ENCODE measurements at places on chromosomes 3 and 15. TPM values are rescaled to one million over a fixed set of nuclear protein-coding genes. Genes with fewer than 3 reads are reported as not detected.

Gene ARPP21
- not detected for total RNA-seq

DNA sequence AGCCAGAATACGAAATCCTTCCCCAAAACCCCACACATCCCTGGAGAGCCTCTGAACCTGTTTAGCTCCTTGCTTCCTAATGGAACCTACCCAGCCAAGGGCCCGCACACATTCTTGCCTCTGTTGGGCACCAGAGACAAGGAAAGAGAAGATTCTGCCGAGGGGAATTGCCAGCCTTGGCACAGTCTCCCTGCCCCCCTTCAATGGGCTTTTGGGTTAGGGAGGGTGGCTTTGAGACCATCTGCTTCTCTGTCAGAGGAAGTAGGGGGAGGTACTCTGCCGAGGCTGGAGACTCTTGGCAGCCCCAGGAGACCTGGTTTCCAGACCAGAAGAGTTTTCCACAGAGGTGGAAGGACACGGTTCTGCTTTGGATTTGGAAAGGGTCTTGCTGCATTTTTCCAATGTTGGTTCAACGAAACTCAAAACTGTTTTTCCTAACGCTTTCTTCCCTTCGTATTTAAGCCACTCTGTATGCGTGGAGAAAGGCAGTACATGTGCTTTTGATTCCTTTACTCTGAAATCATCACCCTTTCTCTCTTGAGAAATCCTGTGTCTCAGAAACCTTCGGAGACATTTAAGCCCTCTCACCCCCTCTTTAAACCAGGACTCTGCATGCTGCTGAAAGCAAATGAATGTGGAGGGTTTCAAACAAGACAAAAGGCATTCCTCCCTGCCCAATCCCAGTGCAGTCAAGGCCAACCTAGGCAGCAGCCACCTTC is 78.8 kb upstream of the PRR23C start:
- DNase-seq = no peak

DNA sequence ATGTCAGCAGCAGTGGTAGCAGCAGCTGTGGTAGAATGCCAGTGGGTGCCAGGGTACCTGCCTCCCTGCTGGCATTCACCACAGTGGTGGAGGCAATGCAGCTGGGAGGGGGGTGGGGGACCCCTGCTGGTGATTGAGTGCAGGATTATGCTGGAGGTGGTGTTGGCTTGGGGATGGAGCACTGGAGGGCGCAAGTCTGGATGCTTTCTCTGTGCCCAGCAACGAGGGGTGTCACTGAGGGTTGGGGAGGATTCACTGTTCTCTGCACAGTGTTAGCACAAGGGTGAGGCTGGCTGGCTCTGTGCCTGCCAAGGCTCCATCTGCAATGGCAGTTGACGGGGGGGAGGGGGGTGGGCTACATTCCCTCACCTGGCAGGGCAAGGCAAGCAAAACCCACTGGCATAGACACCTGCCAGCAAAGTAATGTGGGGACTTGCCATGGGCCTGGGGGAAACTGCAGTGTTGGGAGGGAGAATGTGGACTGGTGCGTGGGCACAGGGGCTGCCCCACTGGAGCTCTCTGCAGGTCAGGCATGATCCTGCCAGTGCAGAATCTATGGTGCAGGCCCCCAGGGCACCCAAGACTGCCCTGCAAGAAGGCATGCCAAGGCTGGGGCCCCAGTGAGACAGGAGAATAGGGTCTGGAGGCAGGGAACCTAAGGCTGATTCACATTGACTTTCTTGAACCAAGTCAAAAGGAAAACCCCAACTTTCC is 64.3 kb downstream of the MINDY4B start:
- DNase-seq = no peak

DNA sequence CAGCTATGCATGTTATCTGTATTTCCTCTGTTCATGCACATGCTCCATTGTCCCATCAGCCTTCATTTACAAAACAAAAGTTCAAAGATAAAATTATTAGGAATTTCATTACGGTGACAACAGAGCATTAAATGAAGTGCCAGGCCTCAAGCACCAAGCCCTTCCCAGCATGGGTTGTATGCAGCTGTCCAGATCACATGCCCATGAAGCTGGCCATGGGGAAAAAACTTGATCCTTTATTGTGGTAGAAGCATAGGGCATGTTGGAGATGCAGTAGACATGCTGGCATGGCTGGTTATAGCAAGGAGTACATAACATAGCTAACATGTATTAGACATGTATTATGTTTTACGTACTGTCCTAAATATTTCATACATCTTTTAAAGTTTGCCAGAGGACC is 4.1 kb upstream of the THRB start:
- no peak for DNase-seq

Gene AADACL2
- not detected for total RNA-seq

DNA sequence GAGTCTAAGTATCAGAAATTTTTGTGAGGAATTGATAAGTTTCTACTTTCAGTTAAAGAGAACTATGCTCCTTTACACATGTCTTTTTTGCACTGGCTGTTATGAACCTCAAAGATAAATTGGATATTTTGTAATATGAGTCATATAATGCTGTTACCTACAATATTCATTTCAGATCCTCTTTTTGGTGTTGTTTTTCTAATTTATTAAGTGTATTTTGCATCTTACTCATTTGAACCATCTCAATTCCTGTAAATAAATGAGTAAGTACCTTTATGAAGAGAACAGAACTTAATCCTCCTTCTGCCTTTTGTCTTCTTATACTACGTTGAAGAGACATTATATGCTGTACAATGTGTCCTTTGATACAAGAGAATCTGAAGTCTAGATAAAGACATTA is 74.4 kb downstream of the ZIC1 start:
- DNase-seq = no peak

DNA sequence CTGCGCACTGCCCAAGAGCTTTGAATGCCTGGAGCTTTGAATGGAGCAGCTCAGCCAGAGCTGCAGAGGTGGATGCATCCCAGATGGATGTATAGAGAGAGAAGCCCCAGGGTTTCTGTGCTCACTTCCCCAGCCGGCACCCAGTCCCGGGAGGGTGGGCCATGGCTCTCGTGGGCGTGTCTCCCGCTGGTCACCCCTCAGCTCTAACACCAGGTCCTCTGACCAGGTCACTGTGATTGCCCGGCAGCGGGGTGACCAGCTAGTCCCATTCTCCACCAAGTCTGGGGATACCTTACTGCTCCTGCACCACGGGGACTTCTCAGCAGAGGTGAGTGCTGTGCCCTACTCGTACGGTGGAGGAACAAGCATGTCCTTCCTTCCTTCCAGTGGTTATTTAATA is 10.7 kb downstream of the TMEM43 start:
- no peak for DNase-seq

DNA sequence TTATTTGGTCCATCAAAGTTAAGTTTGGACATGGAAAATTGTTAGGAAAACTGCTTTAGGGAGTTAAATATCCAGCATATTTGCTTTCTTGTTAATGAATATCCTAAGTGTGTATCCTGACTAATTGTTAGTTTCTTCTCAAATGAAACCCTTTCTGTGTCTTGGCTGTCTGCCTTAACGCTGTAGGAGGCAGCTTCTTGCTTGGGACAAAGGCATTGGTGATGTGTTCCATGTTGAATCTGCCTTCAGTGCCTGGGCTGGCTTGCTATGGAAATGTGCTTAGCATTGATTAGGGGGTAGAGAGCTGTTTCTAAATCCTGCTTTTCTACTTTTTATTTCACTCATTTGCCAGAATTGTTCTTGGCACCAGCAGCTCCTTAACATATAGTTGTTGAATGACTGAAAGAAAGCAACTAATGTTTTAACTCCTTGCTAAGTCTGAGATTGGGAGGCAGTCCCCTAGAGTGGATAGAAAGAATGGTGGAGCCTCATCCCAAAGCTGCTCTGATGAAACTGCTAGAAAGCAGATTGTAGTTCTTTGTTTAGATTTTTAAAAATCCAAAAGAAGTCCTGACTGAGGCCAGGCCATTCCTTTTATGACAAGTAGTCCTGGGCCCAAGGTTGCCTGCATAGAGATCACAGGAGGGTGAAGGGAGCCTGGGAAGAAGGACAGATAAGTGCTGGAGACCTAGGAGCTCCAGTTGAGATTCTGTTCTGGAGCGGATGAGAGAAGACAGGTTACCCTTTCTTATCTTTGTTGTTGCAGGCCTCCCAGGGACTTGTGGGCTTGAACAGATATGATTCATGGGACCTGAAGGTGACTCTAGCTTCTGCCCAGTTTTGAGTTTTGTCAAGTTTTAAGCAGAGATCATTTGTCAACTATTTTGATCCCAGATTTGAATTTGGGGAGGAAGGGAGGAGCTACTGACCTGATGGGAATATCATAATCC is 39.3 kb downstream of the OXNAD1 start:
- no peak for DNase-seq

GRCh38 chr15:50168783-50169411 is 13.1 kb upstream of the SLC27A2 start:
- no peak for DNase-seq

GRCh38 chr3:94596141-94596540 is 533.3 kb downstream of the NSUN3 start:
- no peak for DNase-seq

DNA sequence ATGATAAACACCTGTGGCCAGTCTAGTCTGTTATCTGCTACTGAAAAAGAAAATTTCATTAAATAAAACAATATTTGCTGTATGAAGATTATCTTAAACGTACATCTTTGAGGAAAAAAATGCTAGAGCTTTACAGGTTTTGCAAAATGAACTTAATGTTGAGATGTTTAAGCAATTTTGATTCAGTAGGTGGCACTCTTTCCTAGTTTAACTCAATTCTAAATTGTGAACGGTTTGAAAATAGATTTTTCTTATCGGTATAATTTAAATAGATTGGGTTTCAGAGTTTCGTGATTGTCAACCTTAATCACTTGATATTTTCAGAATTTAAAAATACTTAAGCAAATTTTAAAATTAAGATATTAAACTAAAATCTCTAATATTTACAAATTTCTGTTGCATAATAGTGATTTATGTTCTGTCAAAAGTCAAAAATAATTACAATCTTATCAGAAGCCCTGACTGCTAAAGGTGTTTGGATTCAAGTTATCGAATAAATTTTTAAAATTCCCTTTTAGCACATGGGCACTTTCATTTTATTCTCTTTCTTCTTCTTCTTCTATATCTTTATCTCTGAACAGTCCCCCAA is 7.0 kb upstream of the RNF111 start:
- peak; percentile 56 for DNase-seq

- no peak for DNase-seq
These were observed 73.8 kb upstream of the HRH1 start for GRCh38 chr3:11080492-11080891.

DNA sequence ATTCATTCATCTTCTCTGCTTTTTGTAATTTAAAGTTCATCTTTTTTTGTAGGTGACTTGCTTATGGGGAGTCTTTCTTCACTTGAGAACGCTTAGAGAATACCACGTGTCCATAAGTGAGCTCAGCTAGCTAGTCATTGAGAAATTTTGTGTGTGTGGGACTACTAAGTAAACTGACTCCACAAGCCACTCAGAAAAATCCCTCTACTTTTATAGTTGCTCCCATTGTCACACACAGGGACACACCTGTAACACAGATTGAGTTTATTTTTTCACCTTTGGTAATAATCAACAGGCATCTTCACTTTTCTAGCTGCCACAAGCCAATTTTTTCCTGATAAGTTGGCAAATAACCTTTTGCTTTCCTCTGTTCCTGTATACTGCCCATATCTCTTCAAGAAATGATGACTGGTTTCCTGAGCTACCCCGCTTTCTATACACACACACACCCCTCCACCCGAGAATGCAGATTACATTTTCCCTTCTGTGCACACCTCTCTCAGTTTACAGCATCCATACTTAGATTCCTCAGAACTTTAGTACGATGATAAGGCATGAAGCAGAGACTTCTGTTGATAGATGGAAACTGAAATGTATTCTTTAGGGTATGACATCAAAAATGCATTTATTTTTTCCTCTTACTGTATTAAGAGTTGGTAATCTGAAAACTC is 4.6 kb downstream of the TSC22D2 start:
- DNase-seq = peak; percentile 92

Gene GPR27
- not detected for total RNA-seq

Gene IGF1R
- total RNA-seq = 26.7 TPM
